ENCODE measurements at places on chromosomes 3 and 15.

- DNase-seq, result no peak
These were observed 6.6 kb upstream of the BLM start for GRCh38 chr15:90710436-90711027.

GRCh38 chr15:92921215-92922131 is 21.3 kb downstream of the CHD2 start:
- DNase-seq, result no peak

DNA sequence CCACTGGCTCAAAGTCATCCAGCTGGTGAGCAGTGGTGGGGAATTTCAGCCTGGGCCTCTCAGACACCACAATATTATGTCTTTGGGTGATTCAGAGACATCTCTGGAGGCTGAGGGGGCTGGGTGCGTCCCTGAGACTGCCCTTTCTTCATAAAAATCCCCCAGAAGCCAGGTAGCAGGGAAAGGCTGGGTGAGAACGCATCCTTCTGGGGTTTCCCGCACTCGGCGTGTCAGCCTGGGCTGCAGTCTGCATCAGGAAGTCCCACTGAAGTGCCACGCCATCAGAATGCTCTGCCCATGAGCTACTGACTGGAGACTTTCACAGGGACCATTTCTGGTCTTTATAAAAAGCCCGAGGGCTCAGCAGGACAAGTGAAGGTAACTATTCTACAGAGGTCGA is 148.8 kb upstream of the SLC6A11 start:
- DNase-seq, result no peak

- DNase-seq, result no peak
These were observed 46.7 kb downstream of the CAPN3 start for GRCh38 chr15:42405863-42406482.

DNA sequence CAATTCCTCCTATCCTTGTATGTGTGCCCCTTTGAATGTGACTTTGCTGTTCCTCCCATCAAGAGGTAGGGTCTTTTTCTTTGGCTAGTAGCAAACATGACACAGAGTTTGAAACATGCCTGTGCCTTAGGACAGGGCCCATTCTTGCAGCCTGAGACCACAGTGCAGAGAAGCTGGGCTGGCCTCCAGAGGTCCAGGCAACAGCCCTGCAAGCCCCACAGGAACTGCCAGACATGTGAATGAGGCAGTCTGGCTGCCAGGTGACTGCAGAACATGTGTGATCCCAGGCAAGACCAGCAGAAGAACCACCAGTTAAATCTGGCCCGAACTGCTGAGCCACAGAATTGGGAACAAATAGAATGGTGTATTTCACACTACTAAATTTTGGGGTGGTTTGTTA is 1.2 kb upstream of the HGD start:
- no peak for DNase-seq

- no peak for DNase-seq
These were observed 27.9 kb upstream of the SLC30A4 start for GRCh38 chr15:45550436-45550835.

DNA sequence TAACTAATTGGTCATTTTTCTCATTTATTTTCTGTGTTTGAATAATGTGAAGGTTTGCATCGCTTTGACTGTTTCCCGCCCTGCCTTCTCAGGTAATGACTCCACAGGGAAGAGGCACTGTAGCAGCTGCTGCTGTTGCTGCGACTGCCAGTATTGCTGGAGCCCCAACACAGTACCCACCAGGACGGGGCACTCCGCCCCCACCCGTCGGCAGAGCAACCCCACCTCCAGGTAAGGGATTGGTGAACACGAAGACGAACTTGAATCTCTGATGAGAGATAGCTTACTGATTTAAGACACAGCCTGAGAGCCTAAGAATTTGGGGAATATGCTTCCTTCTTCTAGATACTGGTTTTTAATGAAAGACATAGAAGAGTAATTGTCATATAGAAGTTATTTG is 22.9 kb downstream of the SNRPN start:
- DNase-seq, result no peak

DNA sequence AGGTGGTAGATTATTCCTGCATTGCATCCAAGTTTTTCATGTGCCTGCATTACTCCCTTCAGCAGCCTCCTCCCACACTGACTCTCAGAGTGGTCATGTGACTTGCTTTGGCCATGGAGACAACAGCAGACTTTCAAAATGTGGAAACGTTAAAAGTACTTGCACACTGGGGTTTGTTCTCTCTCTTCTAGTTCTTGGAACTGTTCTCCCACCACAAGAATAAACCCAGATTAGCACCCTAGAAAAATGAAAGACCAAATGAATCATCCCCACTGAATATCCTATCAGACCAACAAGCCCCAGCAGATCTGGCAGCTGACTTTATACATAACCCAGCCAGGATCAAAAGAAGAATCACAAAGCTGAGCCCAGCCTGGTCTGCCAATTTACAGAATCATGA is 398.5 kb downstream of the VPS13C start:
- DNase-seq, result no peak

- DNase-seq, result no peak
These were observed 4.0 kb downstream of the TRIM71 start for GRCh38 chr3:32821686-32822296.

DNA sequence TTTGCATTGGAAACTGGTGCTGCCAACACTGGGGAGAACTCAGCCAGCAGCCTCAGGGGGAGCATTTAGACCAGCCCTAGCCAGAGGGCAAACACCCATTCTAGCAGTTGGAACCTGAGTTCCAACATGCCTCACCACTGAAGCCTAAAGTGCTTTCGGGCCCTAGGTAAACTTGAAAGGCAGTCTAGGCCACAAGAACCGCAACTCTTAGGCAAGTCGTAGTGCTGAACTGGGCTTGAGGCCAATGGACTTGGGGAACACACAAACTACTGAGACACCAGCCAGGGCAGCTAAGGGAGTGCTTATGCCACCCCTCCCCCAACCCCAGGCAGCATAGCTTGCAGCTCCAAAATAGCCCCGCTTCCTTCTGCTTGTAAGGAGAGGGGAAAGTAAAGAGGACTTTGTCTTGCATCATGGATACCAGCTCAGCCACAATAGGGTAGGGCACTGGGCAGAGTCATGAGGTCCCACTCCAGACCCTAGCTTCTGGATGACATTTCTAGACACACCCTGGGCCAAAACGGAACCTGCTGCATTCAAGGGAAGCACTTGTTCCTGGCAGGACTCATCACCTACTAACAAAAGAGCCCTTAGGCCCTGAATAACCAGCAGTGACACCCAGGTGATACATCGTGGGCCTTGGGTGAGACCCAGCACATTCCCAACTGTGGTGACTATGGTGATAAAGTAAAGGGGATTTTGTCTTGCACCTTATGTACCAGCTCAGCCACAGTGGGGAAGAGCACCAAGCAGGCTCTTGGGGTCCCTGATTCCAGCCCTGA is 37.3 kb upstream of the TEX9 start:
- DNase-seq, result no peak

Data from stimulated activated CD8-positive, alpha-beta memory T cell treated with anti-CD3 and anti-CD28 coated beads, Interleukin-4, amount 100 ng/mL, for 4 hours (primary cell).